ENCODE measurements at places on chromosomes 16 and 17. TPM values are rescaled to one million over a fixed set of nuclear protein-coding genes. Genes with fewer than 3 reads are reported as not detected.

Gene CHST5
- 0.19 TPM for total RNA-seq

DNA sequence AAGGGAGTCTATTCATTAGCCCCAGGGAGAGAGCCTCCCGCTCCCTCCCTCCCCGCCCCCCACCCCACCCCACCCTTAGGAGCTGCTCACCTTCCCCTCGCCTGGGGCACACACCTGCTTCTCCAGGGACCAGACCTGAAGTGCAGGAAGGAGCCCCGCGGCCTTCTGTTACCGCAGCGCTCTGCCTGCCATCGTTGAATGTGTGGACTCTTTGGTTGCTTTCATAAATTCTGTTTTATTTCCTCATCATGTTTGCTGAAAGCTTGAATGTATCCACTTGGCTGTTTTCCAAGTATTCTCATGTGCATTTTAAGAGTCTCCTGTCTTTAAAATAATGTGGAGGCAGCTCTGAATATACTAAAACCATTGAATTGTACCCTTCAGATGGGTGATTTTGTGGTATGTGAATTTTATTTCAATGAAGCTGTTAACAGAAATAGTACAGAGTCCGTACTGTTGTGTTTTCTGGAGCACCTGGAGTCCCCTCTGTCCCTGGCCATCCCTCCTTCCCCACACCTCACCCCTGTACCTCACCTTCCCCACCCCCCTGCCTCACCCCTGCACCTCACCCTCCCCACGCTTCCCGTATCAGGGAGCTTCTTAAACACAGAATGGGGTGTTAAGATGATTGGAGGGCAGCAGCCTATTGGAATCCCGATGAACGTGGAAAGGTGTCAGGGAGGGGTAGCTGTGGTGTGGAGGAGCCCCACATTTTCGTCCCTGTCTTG, 25.5 kb downstream of the RAB11FIP3 start:
- no peaks in the 10 kb centered on the region for H3K36me3 ChIP-seq
- H3K4me1 ChIP-seq: peaks cover 10% of the 10 kb centered on the region
- no peaks in the 10 kb centered on the region for H3K27me3 ChIP-seq
- H3K4me3 ChIP-seq: no peak overlapping the region
- DNase-seq: no peak
- no peak overlapping the region for H3K27ac ChIP-seq

Gene KRTAP3-2
- total RNA-seq: not detected

Gene KRT33A
- total RNA-seq: not detected

Gene METRNL
- total RNA-seq: 3.5 TPM

GRCh38 chr17:79670537-79671084, 59.8 kb upstream of the RBFOX3 start:
- H3K27ac ChIP-seq: no peak overlapping the region
- H3K36me3 ChIP-seq: no peaks in the 10 kb centered on the region
- no peak overlapping the region for H3K4me3 ChIP-seq
- no peaks in the 10 kb centered on the region for H3K4me1 ChIP-seq

DNA sequence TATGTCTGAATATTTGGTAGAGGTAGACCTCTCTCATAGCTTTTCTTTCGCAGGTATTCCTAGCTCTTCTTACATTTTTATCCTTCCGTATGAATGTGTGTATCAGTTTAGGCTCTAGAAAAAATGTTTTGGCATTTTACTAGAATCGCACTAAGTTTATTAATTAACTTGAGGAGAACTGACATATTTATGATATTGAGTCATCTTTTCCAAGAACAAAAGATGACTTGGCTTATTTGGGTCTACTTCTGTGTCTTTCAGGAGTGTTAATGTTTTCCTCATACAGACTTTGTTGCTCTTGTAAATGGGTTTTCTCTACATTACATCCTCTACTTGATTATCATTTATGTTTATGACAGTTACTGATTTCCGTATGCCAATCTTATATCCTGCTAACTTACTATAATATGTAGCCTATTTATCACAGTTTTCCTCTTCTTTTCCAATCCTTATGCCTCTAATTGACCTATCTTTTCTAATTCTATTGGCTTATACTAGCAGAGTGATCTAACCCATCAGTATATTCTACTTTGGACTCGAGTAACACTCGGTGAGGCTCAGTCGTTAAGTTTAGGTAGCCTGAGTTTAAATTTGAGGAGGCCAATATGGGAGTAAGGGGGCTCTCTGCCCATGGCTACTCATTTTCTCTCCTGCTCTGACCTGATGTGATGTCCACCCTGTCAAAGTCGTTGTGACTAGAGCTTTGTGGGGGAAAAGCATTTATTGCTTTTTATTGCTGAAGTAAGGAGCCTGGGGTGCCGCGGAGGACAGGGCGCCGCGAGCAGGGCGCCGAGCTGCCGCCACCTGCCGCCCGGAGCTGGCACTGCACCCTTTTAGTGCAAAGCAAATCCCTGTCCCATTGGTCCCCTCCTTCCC, 20.0 kb downstream of the ST6GALNAC1 start:
- H3K4me1 ChIP-seq: no peaks in the 10 kb centered on the region
- H3K36me3 ChIP-seq: no peaks in the 10 kb centered on the region
- H3K27ac ChIP-seq: no peak overlapping the region
- H3K4me3 ChIP-seq: no peak overlapping the region
- no peak for DNase-seq

- no peaks in the 10 kb centered on the region for H3K36me3 ChIP-seq
- DNase-seq: no peak
- no peaks in the 10 kb centered on the region for H3K27me3 ChIP-seq
Measured at GRCh38 chr16:52383640-52384292, 163.2 kb downstream of the TOX3 start.

DNA sequence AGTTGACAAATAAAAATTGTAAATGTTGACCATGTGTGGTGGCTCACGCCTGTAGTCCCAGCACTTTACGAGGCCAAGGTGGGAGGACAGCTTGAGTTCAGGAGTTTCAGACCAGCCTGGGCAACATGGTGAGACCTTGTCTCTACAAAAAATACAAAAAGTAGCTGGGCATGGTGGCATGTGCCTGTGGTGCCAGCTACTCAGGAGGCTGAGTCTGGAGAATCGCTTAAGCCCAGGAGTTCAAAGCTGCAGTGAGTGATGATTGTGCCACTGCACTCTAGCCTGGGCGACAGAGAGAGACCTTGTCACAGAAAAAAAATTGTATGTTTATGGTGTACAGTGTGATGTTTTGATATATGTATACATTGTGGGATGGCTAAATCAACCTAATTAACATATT, 119.6 kb downstream of the NPIPB5 start:
- DNase-seq: no peak
- H3K4me1 ChIP-seq: no peaks in the 10 kb centered on the region
- no peak overlapping the region for H3K4me3 ChIP-seq
- no peaks in the 10 kb centered on the region for H3K36me3 ChIP-seq

DNA sequence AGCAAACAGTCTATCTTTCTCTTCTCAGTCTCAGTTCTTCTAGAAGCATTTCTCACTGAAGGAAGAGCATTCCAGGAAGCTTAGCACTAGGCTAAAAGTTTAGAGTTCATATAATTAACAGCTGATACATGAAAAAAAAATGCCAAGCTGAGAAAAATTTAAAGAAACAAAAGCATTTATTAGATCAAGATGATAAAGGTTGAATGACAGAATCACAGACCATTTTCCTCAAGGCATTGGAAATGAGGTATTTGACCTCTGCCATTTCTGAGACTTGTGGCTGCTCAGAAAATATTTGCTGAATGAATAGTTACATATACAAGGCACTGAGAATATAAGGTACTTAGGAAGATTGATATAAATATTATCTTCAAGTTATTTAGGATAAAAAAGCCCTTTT, 901.6 kb upstream of the GOT2 start:
- DNase-seq: no peak
- H3K27me3 ChIP-seq: no peaks in the 10 kb centered on the region
- H3K27ac ChIP-seq: no peak overlapping the region
- no peaks in the 10 kb centered on the region for H3K4me1 ChIP-seq
- no peak overlapping the region for H3K4me3 ChIP-seq

DNA sequence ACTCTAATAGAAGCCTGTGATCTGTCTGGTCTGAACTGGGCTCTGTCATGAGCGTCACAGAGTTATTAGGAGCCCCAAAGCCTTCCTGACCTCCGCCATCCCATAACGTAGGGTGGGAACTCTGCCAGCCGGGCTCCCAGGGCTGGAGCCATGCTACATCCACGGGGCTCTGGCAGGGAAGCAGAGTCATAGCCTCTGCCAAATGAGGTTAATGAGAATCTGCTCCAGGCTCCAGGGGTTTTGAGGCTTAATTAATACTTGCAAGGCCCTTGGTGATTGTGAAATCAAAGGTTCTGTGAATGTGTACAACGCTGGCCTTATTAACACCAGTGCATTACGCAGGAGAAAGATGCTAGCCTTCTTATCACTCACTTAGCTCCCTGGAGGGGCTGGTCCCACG, 42.4 kb upstream of the ZFP90 start:
- no peaks in the 10 kb centered on the region for H3K36me3 ChIP-seq
- H3K27ac ChIP-seq: no peak overlapping the region
- H3K4me1 ChIP-seq: peaks cover 2% of the 10 kb centered on the region

Gene KCNH6
- not detected for total RNA-seq

- H3K4me1 ChIP-seq: no peaks in the 10 kb centered on the region
- no peaks in the 10 kb centered on the region for H3K27me3 ChIP-seq
- H3K4me3 ChIP-seq: no peak overlapping the region
Measured at GRCh38 chr17:64176556-64176955, 46.6 kb upstream of the ERN1 start.

Gene ABCC12
- total RNA-seq: not detected

Gene SLC35G6
- total RNA-seq: not detected

DNA sequence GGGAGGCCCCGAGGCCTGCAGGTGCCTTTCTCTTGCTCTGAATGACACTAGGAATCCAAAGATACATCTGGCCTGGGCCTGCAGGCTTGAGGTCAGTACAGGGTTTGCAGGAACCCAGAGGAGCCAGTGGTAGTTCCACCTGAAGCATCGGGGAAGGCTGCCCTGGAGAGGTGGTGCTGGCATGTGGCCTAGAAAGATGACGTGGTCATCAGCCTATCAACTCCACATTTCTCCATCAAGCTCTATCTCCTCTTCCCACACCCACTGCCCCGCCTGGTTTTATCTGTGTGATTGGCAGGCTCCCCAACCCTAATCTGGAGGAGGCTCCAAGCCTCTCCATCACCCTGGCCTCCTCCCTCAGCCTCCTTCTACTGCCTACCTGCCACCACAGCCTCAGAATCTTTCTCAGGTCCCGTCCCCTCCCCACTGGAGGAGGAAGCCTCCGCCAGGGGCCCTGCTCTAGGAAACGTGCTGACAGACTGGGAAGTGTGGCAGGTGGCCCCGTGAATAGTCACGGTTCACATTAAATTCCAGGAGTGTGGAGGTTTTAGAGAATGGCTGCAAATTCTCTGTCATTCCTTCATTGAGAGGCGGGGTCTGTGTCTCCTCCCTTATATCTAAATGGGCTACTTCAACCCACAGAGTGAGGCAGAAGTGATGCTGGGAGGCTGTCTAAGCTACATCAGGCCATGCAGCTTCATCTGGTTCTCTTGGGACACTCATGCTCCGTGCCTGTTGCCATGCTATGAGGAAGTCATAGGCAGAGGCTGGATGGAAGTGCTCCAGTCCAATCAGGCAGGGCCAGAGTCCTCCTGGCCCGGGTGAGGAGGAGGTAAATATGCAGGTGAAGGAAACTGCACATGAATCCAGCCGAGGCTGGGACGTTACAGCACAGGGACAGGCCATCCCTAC, 11.4 kb upstream of the MAP2K3 start:
- H3K4me1 ChIP-seq: peaks cover 13% of the 10 kb centered on the region
- no peaks in the 10 kb centered on the region for H3K36me3 ChIP-seq

- no peaks in the 10 kb centered on the region for H3K27me3 ChIP-seq
- no peak overlapping the region for H3K4me3 ChIP-seq
- H3K27ac ChIP-seq: peak overlapping the region; percentile 89
Measured at GRCh38 chr16:28179354-28179753, 32.4 kb downstream of the XPO6 start.

- no peaks in the 10 kb centered on the region for H3K4me1 ChIP-seq
- H3K36me3 ChIP-seq: no peaks in the 10 kb centered on the region
- no peak overlapping the region for H3K4me3 ChIP-seq
- H3K27ac ChIP-seq: no peak overlapping the region
Measured at GRCh38 chr17:10135539-10136257, 62.7 kb downstream of the GAS7 start.

Gene ZNF48
- total RNA-seq: 12.0 TPM

DNA sequence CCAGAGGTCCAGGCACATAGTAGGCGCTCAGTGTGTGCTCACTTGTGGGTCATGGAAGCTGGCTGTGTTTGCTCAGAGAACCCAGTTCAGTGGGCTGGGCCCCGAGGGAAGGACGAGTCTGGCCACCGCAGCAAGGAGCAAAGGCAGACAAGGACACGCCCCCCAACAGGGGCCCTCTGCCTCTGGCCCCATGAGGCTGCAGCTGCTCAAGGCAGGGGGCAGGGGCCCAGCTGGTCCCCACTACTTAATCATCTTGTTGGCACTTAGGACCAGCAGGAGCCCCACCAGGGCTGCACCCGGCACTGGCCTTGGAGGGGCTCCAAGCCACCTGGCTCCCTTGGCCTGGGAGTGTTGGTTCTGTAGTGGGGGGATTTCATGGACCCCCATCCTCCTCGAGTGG, 16.1 kb downstream of the KCNJ12 start:
- no peak for DNase-seq
- H3K4me3 ChIP-seq: no peak overlapping the region
- H3K27ac ChIP-seq: no peak overlapping the region
- no peaks in the 10 kb centered on the region for H3K36me3 ChIP-seq
- no peaks in the 10 kb centered on the region for H3K27me3 ChIP-seq

Gene UMOD
- total RNA-seq: not detected

GRCh38 chr16:52963212-52963854, 89.4 kb downstream of the CHD9NB start:
- no peaks in the 10 kb centered on the region for H3K36me3 ChIP-seq
- H3K4me1 ChIP-seq: no peaks in the 10 kb centered on the region
- no peaks in the 10 kb centered on the region for H3K27me3 ChIP-seq
- no peak overlapping the region for H3K27ac ChIP-seq

Gene TMEM238L
- not detected for total RNA-seq
